ENCODE measurements at places on chromosomes 7 and 10.

DNA sequence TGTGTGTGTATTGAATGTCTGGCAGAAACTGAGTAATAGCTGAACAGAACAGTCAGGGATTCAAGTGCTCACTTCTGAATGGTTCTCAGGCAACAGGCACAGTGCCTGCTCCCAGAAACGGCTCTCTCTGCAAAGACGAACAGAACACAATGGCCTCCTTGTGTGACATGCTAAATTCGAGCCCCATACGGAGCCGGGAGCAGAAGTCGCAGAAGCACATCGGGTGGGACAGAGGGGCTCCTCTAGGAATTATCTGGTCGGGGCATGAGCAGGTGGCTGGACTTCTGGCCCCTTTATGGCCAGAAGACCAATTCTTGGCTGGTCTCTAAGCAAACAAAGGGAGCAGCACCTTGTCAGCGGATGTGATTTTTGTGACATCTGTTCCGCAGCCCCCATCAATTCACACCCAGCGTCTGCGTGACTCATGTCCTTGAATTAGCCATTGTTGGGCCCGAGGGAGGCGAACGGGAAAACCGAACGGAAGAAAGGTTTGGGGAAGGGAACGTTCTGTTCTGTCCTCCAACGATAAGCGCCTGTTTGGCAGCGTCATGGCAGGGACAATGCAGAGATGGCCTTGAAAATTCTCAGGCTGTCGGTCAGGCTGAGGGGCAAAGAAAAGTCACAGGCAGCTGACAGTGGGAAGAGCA, 47.3 kb upstream of the NPTX2 start:
- DNase-seq = no peak

DNA sequence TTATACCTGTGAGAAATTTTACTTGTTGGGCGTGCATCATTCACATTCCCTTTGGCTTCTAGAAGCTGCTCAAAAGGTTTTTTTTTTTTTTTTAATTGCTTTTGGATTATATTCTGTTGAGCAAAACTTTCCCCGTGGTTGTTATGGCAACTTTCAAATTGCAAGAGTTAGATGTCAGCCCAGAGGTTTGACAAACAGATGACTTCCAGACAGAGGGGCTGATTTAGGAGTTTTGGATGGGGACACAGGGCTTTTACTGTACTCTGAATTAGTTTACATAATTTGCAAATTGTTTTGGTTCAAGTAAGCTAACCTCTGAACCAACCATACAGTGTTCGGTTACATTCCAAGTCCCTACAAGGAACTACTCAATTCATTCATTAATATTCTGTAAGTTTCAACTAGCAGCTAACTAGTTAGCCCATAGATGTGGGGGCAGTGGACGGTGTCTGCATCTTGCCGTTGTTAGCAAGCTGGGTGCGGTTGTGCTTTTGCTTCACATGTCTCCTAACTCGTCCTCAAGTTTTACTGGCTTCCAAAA, 66.4 kb upstream of the JAZF1 start:
- DNase-seq = no peak

- no peak for DNase-seq
Measured at GRCh38 chr10:29141761-29142160, 147.1 kb upstream of the LYZL1 start.

GRCh38 chr7:131027287-131027773, 293.3 kb upstream of the KLF14 start:
- DNase-seq = no peak

DNA sequence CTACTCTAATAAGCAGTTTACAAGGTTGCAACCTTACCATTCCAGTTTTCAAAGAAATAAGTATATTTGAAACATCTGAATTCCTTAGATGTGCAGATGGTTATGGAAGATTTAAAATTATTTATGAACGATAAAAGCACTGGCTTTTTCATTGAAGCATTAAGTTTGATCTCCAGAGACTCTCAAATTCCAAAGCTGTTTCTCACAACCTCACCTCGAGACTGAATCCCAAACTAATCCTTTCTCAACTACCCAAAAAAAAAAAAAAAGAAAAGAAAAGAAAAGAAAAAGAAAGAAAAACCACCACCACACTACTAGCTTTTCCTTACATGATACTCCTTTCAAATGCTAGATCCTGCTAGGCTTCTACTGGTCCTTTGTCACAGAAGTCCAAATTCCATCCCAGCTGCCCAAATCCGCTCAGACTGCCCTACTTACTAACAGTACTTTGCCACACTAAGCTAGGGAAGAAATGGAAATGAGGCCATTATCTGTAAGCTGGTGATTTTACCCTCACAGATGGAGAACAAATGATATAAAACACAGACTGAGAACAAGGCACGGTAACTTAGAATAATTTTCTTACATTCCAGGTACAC, 100.6 kb upstream of the CDK1 start:
- no peak for DNase-seq

- no peak for DNase-seq
Measured at GRCh38 chr7:36735172-36735571, 10.9 kb upstream of the AOAH start.

DNA sequence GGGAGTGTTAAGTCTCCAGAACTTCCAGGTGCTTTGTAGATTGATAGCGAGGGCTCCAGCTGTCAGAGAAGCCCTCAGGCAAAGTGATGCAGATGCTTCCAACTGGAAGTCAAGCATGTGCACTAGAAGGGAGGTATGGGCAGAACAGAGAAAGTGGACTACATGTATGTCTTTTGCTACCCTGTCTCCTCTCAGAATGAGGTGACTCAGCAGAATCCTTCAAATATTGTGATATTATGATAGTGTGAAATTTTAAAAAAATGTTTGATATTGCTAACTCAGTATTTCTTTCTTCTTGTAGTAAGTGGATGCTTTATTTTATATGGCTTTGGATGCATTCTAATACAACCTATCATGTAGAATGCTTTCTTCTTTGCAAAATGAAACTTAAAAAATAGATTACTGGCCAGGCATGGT, 138.9 kb upstream of the SVIL start:
- DNase-seq = no peak

DNA sequence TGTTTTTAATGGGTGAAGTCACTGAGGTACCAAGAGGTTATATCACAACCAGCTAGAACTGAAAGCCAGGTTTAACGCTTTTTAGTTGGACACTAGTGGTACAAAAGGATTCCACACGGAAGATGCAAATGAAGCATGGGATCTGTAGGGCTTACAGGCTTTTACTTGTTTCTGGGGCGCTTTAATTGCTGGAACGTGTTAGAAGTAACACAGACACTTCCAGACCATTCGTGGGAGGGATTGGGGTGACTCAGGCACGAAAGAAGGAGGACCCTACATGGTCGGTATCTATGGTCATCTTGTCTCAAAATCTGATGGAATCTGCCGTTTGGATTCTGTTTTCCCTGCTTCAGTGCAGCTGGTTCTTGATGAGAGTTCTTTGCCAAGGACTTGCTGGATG, 1.0 kb downstream of the YKT6 start:
- no peak for DNase-seq

DNA sequence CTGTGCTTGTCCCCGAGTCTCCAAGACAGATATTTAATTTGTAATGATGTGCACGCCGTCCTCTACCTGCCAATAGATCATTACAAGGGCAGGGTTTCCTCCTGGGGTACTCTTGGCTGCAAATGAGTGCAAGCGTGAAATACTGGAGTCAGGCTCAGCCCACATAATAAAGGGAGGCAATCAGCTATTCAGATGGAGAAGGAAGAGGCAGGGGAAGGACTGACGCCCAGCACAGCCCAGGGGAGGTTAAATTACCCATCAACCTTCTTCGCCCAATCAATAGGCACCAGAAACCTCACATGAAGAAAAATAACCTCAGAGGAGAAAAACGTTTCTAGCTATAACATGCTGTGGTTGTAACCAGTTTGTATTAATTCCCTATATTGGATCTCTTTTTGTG, 544.9 kb upstream of the ADARB2 start:
- DNase-seq = no peak

DNA sequence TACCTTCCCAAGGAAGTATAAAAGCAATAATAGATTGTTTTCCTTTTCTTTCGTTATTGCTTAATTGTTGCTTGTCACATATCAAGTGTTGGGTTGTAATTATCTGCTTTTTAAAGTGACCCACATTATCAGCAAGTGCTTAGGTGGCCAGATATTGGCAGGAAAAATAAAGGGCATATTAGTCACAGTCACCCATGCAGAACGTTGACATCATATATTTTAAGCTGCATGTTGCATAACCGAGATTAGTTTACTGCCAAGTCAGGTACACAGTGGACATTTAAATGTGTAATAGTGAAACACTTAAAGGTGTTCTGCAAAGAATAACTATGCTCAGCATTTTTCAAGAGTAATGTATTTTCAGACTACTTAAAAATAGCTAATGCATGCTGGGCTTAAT, 11.4 kb downstream of the NEBL start:
- no peak for DNase-seq

DNA sequence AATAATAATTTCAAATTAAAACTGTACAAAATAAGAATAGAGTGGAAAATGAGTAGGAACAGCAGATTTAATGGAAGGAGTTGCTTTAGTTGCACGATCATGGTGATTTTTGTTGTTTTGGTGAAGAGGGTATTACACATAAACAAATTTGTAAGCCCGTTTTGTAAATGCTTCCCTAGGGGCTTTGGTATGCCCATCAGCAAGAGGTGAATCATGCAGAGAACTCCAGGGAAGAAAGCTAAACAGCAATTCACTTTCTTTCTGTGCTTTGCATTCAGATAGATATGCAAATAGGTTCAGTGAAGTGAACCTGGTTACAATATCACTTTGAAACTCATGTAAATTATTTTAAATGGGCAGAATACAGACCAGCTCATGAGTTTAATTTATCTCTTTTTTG, 422.2 kb upstream of the MTPN start:
- DNase-seq = no peak
